Stimulated activated CD4-positive, alpha-beta T cell treated with anti-CD3 and anti-CD28 coated beads, TNF-alpha, amount 100 ng/mL, for 1 hour (primary cell): ENCODE measurements at places on chromosomes 1 and 21.

DNA sequence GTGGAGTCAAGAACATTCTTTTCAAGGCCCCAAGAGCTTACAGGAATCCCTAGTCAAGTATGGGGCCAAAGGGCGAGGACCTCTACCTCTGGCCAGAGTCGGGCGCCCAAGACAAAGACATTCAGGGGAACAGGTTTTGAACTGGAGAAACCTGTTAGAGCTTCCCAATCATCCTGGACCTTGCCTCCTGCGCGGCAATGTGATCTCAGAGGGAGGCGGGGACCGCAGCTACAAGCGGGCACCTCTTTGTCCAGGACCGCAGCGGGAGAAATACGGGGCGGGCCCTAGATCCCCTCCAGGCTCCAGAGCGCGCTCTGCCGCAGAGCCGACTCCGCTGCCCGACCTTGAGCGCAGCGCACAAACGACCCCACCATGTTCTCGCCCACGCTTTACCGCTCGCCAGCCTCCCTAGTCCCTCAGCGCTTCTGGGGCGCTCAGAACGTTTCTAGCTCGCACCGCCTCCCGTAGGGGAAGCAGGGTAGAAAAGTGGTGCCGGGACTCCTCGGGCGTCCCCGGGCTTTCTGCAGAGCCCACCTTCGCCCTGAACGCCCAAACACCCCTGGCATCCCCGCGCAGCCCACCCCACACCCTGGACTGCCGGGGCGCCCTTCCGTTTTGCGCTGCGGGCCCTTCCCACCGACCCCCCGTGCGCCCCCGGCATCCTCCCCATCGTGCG, 28.1 kb downstream of the RABIF start:
- DNase-seq, result no peak

GRCh38 chr1:67752306-67752705, 67.3 kb downstream of the GADD45A start:
- DNase-seq, result no peak

DNA sequence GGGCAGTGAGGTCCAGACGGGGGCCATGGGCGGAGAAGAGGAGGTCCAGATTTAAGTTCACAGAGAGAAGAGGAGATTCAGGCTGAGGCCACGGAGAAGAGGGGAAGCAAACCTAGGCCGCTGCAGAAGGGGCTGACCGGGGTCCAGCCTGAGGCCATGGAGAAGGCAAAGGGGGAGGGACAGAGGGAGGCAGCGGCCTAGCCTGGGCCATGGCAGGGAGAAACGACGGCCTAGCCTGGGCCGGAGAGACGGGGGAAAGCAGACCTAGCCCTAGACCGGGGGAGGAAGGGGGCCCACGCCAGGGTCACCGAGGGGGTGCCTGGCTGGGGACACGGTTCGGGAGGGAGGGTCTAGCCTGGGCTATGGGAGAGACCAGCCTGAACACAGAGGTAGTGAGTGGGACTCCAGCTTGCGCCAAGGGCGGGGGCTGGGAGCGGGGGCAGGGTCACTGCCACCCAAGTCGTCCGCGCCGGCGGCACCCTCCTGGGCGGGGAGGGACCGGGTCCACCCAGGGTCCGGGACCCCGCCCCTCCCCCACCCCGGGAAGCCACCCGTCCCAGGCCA, 459 bp downstream of the CAPZB start:
- no peak for DNase-seq

DNA sequence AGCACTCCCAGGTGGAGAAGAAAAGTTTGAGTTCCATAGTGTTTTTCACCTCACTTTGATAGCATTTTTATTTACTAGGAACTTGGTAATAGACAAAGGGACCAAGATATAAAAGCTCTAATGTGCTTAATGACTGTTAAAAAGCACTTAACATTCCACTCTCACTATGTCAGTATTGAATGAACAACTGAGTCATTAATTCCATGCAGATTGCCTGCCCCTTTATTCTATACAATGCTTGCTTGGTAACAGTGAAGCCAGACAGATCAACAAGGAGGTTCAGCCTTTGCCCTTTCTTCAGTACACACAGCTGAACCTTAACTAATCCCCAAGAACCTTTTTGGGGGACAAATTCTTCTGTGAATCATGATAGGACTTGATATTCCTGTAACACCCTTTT, 425.5 kb downstream of the NUF2 start:
- DNase-seq, result no peak

DNA sequence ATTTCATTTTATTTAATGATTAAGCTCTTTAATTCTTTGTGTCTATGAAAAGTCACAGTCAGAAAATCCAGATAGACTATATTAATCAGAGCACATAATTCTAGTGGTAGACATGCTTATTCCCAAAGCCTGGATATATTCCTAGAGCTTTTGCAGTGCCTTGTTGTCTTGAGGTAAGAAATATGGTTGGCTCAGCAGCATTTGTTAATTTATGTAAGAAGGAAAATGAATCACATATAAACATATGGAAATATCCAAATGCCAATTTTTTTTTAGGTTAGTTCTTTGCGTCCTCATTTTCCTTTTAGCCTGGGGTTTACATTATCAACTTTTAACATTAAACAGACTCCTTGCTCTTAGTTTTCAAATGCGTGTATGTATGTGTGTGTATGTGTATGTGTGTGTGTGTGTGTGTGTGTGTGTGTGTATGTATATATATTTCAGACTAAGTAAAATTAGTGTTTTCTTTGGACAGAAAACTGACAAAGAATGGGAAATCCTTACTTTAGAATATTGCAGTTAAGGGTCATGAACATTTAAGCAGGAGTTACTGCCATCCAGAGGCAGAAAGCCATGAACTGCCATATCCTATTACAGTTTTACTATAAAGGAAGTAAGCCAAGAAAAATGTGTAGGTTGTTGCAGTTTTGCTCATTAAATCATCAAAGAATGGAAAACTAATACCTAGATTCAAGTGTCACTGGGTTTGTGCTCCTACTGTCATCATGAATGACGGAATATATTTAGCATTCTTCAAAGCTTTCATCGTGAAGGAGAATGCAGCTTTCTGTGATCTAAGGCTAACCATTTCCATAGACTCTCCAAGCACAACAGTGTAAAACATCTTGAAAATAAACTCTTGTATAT, 477.1 kb upstream of the NR5A2 start:
- DNase-seq, result no peak

DNA sequence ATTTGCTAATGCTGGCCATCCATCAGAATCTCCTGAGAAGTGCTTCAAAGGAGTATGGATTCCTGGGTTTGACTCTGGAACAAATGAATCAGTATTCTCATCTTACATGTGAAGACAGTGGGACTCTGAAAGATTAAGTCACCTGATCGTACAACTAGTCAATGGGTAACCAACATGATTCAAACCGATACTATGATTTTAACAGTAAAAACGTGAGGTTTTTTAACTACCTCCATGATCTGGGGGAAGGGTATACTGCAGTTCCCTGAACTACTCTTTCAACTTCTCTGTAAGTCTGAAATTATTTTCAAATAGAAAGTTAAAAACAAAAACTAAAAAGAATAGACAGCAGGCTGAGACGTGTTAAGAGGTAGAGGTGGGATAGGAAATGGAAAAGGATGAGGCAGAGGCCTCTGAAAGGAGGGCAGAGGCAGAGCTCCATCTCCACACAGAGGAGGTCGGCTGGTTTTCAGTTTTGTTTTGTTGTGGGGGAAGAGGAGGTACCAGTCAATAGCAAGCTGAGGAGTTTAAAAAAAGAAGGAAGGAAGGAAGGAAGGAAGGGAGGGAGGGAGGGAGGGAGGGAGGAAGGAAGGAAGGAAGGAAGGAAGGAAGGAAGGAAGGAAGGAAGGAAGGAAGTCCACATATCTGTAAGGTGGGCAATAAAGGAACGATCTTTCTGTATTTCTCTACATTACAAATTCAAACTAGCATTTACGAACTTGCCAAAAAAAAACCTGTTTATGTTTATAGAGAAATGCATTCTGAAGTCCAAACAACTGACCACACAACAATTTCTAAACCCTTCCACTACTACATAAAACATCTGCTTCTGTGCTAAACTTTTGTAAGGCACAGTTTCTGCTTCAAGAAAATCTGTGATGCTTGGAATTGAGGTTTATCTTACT, 213.1 kb downstream of the RERE start:
- DNase-seq, result no peak

DNA sequence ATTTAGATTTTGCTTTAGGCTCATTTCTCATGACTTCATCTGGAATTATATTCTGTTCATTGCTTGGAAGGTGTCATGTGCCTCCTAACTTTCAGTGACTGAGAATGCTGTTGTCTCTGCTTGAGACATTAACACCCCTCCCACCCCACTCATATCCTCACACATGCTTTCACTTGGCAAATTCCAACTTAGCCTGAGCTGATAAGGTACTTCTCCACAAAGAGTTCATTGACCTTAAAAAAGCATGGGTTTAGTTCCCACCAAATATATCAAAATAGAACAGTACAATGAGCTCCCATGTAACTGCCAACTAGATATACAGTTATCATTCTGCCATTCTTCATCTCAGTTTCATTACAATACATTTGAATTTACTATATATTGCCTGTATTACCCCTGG, 576.5 kb upstream of the ADGRL2 start:
- DNase-seq, result no peak

GRCh38 chr1:183688341-183689060, 35.4 kb upstream of the APOBEC4 start:
- DNase-seq, result no peak

- no peak for DNase-seq
Measured at GRCh38 chr1:21933397-21934248, 3.5 kb downstream of the HSPG2 start.

DNA sequence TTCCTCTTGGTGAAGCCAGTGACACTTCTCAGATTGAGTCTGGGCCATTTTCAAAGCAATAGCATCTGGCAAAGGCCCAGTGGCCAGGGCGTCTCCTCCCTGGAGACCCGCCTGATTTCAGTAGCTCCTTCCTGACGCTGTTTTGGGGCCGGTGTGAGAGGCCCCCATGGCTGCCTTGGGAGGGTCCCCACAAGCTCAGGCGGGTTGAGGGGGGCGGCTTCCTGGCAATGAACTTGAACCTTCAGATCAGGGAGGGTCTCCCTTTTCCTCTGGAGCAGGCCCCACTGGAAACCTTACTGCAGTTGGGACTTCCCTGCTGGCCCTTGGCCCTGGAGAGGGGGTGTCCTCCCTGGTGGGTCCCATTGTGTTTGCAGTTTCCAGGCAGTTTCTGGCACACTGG, 121.2 kb downstream of the CRYAA start:
- DNase-seq, result no peak

- no peak for DNase-seq
Measured at GRCh38 chr1:241097479-241097878, 259.5 kb downstream of the RGS7 start.

- no peak for DNase-seq
Measured at GRCh38 chr1:64122588-64122987, 80.8 kb upstream of the UBE2U start.

- no peak for DNase-seq
Measured at GRCh38 chr21:38503583-38503982, 5.3 kb upstream of the ERG start.

- no peak for DNase-seq
Measured at GRCh38 chr1:184163674-184164465, 112.3 kb downstream of the TSEN15 start.

GRCh38 chr1:22349362-22350043, 102.1 kb upstream of the ZBTB40 start:
- DNase-seq, result no peak

GRCh38 chr1:61480273-61480935, 244.5 kb downstream of the TM2D1 start:
- DNase-seq, result no peak
